ENCODE measurements at places on chromosomes 6 and 20.
A peak's percentile ranks its signal among the peaks of the same experiment; 100 is the strongest.

DNA sequence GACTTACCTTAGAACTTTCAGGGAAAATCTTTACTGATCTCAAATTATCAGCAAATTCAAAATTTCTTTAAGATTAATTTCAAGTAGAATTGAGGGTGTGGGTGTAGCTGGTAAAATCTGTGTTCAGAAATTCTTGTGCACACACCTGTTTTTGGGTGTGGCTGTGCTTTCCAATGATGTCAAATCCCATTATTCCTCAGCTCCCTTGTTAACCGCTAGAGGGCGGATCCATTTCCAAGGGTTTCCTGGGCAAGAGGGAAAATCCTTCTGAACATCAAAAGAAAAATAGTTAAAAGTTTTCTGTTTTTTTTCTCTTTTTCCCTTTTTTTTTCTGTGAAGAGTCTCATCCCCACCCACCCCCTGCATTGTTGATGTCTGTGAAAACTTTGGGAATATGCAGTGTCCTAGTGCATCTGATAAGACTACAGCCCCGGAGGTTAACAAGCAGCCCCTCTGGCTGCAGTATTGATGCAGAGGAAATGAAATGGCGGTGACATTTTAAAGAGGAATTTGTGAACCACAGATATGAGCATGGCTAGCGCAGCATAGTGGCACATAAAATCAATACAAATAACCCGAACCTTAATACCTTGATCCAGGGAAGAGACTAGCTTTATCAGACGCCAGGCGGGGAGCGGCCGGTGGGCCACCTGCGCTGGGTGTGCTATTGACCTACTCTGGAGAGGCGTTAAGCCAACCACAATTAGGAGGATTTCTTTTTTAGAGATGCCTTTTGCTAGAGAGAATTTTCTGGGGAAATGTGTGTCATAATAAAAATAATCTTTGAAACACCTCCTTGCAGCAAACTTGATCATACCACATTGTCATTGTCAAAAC lies 130.9 kb downstream of the FOXA2 start:
- peak; percentile 6 for DNase-seq

GRCh38 chr6:45426251-45426650 lies 48.5 kb upstream of the SUPT3H start:
- no peak for DNase-seq

- no peak for DNase-seq
Measured at GRCh38 chr6:47727391-47727790, 29.0 kb downstream of the ADGRF4 start.

DNA sequence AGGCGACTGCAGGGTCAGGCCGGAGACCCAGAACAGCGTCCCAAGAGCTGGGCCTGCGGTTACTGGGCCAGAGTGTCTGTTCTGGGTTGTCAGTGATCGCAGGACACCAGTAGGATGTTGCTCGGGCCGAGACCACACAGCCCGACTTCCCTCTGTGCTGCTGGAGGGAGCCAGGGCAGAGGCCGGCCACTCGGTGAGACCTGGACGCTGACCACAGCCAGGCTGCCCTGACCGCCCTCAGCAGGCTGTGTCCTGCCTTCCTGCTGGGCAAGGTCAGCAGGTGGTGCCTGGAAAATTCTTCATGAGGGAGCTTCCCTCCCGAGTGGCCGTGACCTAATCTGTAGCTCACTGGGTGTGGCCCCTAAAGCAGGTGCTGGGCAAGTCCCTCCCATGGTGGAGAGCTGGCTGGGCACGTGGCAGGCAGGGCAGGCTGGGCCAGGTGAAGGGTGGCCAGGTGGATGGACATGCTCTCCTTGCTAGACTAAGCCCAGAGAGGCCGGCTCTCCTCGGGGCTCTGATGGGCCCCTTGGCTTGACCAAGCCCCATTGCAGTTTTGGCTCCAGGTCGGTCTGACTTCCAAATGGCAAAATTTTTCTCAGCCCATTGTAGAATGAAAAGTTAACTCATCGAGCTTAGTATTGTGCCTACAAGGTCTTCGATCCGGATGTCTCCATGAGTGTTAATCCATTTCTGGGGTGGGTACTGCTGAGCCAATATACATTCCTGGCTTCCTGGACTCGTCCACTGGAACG lies 1.9 kb downstream of the SLCO4A1 start:
- no peak for DNase-seq

GRCh38 chr6:36559011-36559793 lies 11.9 kb upstream of the STK38 start:
- no peak for DNase-seq
